WTC11 (cell line): ENCODE measurements at places on chromosomes 13 and 19.

GRCh38 chr19:34308381-34309367 lies 54.3 kb downstream of the GARRE1 start:
- peaks cover 4% of the 10 kb centered on the region; the same call in 1 of the 2 replicates for H3K36me3 ChIP-seq
- peaks cover 18% of the 10 kb centered on the region for H3K4me1 ChIP-seq
- peak overlapping the region; percentile 55 for H3K27ac ChIP-seq
- no peaks in the 10 kb centered on the region for H3K27me3 ChIP-seq

DNA sequence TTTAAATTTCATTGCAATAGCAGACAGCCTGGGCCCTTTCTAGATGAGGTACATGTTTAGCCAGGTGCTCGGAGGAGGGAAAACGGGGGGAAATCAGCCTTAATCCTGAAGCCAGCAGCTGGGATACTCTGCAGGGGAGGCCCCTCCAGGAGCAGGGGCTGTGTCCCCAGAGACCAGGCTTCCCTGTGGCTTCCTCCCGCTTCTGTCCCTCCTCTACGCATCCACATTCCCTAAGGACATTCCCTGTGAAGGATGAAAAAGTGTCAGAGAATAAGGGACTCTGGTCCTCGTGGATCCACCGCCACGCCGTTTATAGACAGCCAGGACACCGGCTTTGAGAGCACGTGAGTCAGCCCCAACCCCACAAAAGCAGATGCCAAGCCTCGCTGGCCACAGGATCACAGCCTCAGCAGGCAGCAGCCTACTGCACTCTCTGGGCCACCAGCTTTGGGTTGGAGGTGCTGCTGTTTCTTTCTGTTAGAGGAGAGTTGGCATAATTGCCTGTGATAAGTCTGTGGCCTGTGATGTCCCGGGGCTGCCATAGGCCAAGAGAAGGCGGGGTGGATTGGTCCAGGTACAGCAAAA lies 36.7 kb upstream of the RANBP3 start:
- H3K4me3 ChIP-seq: no peak overlapping the region
- H3K36me3 ChIP-seq: no peaks in the 10 kb centered on the region
- no peaks in the 10 kb centered on the region for H3K27me3 ChIP-seq
- no peak overlapping the region for H3K27ac ChIP-seq
- no peaks in the 10 kb centered on the region for H3K4me1 ChIP-seq
- DNase-seq: no peak

- no peak overlapping the region for H3K4me3 ChIP-seq
- H3K27me3 ChIP-seq: peaks cover 5% of the 10 kb centered on the region
- H3K36me3 ChIP-seq: no peaks in the 10 kb centered on the region
These were observed 75.3 kb upstream of the SERP2 start for GRCh38 chr13:44298314-44298713.

- no peak overlapping the region for H3K27ac ChIP-seq
- peaks cover 29% of the 10 kb centered on the region for H3K36me3 ChIP-seq
- no peaks in the 10 kb centered on the region for H3K4me1 ChIP-seq
- no peak overlapping the region for H3K4me3 ChIP-seq
These were observed 35.9 kb upstream of the MPHOSPH8 start for GRCh38 chr13:19597523-19597922.

GRCh38 chr13:86986448-86986847 lies 684.7 kb upstream of the SLITRK5 start:
- H3K27ac ChIP-seq: no peak overlapping the region
- H3K36me3 ChIP-seq: no peaks in the 10 kb centered on the region
- DNase-seq: no peak
- H3K27me3 ChIP-seq: no peaks in the 10 kb centered on the region
- H3K4me3 ChIP-seq: no peak overlapping the region

GRCh38 chr13:87376081-87376480 lies 295.1 kb upstream of the SLITRK5 start:
- H3K4me1 ChIP-seq: no peaks in the 10 kb centered on the region
- no peak for DNase-seq
- no peak overlapping the region for H3K4me3 ChIP-seq
- no peaks in the 10 kb centered on the region for H3K27me3 ChIP-seq
- H3K27ac ChIP-seq: no peak overlapping the region

GRCh38 chr19:16283210-16284061 lies 41.2 kb upstream of the KLF2 start:
- H3K4me3 ChIP-seq: no peak overlapping the region
- H3K4me1 ChIP-seq: peaks cover 5% of the 10 kb centered on the region; the same call in 1 of the 2 replicates
- H3K36me3 ChIP-seq: no peaks in the 10 kb centered on the region
- no peaks in the 10 kb centered on the region for H3K27me3 ChIP-seq
- peak overlapping the region; percentile 36; the same call in 1 of the 2 replicates for H3K27ac ChIP-seq

- no peak overlapping the region for H3K4me3 ChIP-seq
- peaks cover 4% of the 10 kb centered on the region for H3K27me3 ChIP-seq
- peaks cover 7% of the 10 kb centered on the region for H3K4me1 ChIP-seq
- H3K36me3 ChIP-seq: no peaks in the 10 kb centered on the region
- no peak for DNase-seq
- H3K27ac ChIP-seq: no peak overlapping the region
These were observed 87.2 kb upstream of the C1QTNF9B start for GRCh38 chr13:23984546-23984945.

- H3K4me3 ChIP-seq: no peak overlapping the region
- H3K4me1 ChIP-seq: no peaks in the 10 kb centered on the region; the same call in 1 of the 2 replicates
- DNase-seq: no peak
- no peak overlapping the region for H3K27ac ChIP-seq
These were observed 13.7 kb downstream of the FGF9 start for GRCh38 chr13:21684576-21684975.
